ENCODE measurements at places on chromosomes 4 and X. TPM values are rescaled to one million over a fixed set of nuclear protein-coding genes. Genes with fewer than 3 reads are reported as not detected.

DCAF4L1 gene
- 0.57 TPM for polyA plus RNA-seq

SLC35A2 gene
- 38.8 TPM for polyA plus RNA-seq

DNA sequence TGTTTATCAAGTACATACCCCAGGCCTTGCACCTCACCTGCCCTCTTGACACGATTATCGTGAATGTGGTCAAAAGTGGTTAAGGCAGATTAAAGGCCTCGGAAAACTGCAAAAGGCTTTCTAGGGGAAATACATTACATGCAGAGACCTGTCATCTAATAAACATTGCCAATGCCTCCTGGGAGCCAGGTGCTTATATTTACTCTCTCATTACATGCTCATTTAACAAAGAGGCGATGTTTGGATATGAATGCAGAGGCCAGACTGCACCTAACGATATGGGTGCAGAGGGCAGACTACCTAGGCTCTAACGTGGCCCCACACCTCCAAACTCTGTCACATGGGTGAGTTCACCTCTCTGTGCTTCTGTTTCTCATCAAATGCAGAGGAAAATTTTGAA, 14.5 kb downstream of the CRMP1 start:
- no peak for DNase-seq

- DNase-seq, result no peak
These were observed 453 bp upstream of the PBDC1 start for GRCh38 chrX:76172325-76172893.

DNA sequence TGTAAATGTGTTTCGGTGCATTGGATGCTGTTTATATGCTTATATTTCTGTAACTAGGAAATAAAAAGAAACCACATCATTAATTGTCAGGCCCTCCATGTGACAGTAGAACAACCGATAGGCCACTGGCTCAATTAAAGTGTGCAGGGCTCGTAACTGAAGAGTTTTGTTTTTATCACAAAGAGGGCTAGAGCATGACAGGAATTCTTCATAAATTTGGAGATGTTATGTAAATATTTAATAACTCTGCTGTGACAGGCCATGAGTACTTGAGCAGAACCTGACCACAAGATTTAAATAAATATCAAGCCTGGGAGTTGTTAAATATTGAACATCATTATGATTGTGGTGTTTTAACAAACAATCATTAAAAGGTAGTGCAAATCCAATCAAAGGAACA, 55.9 kb downstream of the MID1 start:
- DNase-seq, result no peak

DNA sequence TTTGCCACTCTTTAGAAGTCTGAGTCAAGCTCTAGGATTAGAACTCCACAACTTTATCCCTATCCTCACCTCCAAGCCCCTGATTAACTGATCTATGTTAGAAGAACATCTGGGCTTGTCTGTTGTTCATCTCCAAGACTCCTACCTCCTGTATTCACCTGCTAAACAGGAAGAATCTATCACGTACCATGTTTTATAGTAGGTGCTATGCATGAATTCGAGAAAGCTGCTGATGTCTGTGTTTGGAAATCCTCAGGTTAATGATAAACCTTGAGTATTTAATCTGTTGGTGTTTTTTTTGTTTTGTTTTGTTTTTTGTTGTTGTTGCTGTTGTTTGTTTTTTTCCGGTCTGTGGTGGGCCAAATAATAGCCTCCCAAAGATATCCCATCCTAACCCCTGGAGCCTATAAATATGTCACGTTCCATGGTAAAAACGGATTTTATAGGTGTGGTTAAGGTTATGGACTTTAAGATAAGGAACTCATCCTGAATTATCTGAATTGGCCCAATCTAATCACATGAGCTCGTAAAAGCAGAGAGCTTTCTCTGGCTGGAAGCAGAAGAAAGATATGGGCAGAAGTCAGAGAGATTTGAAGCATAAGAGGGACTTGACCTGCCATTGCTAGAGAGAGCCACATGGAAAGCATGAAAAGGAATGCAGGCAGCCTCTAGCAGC, 101.2 kb upstream of the DUSP21 start:
- DNase-seq, result no peak

- DNase-seq, result no peak
These were observed 9.9 kb downstream of the ASMTL start for GRCh38 chrX:1442724-1443367.

DNA sequence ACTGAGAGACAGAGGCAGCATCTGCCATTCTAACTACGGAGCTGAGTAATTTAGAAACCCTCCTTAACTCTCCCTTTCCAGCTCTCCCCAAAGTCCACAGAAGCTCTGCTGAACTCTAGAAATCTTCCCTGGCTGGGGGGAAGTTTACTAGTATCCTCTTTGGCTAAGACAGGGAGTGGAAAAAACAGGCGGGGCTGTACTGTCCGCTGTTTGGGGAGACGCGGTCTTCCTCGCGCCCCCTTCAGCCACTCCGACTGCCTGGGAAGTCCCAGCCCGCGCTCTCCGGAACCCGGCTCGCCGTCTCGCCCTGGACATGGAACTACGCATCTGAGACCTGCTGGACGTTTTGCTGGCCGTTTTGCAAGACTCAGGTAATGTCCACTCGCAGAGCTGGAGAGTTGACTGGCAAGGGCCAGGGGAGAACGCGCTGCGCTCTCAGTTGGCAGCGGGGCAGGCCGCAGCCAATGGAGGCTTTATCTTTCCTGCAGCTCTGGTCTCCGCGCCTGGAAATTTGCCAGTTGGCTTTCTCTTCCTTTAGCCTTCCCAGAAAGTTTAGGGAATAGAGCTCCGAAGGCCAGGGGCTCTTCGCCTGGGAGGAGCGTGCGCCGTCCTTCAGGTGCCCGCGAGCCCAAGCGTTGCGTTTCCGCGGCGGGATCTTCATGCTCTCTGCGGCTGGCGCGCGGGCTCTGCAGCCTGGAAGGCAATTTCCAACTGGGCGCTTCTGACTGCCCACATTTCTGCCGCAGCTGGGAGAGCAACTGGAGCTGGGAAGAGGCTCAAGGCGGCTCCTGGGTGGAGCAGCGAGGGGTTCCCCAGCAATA, 892 bp downstream of the IL1RAPL2 start:
- DNase-seq, result peak; percentile 8

CTAG2 gene
- not detected for polyA plus RNA-seq

- no peak for DNase-seq
These were observed 241.4 kb upstream of the PGRMC2 start for GRCh38 chr4:128528793-128529553.

CYSLTR1 gene
- 2.4 TPM for polyA plus RNA-seq

SFRP2 gene
- 14.2 TPM for polyA plus RNA-seq

COPS4 gene
- polyA plus RNA-seq, result 75.2 TPM

TMSB15A gene
- polyA plus RNA-seq, result 70.0 TPM

DNA sequence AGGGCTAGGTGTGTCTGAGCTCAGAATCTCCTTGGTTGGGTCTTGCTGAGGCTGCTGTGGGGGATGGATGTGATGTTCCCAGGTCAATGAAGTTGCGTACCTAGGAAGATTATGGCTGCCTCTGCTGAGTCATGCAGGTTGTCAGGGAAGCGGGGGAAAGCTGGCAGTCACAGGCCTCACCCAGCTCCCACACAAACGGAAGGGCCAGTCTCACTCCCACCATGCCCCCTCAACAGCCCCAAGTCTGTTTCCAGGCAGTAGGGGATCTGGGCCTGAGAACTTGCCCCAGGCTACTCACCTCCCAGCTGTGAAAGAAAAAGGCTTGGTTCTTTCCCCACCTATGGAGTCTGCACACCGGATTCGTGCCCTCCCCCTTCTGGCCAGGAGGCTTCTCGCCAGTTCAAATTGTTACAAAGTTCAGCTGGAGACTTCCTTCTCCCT, 72.9 kb downstream of the WDR44 start:
- no peak for DNase-seq

GRCh38 chrX:17377091-17377717, 2.2 kb downstream of the NHS start:
- no peak for DNase-seq

- peak; percentile 48 for DNase-seq
These were observed 2340.7 kb downstream of the PCDH7 start for GRCh38 chr4:33060674-33061542.

DNA sequence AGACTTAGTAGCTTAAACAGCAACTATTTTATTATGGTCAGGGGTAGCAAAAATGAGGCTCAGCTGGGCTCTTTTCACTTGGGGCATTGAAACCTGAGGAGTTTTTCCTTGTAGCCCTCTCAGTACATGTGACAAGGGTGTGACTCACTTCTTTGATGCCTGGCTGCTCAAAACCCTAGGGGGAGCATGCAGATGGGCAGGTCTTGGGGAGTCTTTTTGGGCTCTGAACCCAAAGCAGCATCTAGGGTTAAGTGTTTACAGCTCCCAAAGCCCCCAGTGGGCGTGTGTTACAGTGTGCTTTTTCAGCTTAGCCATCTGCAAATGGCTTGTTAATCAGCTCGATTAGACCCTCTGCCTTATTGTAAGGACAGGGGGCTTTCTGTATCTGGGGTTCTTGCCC, 1752.7 kb downstream of the PCDH7 start:
- no peak for DNase-seq

DNA sequence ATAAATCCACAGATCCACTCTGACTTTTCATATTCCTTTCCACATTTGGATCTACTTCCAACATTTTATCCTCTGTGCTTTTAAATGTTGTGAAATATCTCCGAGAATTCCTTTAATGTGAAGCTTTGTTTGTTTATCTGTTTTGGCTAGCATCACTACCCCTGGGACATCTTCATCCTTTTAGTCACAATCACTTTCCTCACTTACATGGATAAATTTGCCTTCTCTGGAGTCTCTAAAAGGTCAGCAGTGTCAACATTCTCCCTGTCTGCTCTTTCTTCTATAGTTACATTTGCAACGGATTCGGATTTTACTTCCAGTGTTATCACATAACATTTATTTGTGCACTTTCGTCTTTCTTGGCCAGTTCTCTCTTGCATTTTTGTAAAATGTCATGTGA, 34.2 kb upstream of the LRAT start:
- DNase-seq, result no peak

SPARCL1 gene
- 4.4 TPM for polyA plus RNA-seq

GRCh38 chrX:132025041-132025440, 1.9 kb downstream of the STK26 start:
- DNase-seq, result no peak

RHOH gene
- polyA plus RNA-seq, result 0.61 TPM

DNA sequence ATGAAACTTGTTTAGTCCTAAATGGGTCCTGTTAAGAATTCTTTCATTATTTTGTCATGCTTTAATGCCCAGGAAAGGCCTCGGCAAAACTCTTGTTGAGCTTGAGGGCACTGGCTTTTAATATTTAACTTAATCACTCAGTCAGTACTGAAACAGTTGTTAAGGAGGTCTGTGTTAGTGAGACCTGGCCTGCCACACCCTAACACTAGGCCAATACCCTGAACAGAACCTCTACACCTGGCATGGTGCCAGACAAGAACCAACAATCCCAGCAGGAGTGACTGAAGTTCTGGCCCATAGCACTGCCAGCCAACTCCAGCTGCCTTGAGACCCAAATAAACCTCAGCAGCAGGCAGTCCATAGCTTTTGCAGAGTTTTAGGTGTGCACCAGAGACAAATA, 85.7 kb upstream of the ITM2A start:
- DNase-seq, result peak; percentile 9

F8A3 gene
- polyA plus RNA-seq, result 9.6 TPM

DNA sequence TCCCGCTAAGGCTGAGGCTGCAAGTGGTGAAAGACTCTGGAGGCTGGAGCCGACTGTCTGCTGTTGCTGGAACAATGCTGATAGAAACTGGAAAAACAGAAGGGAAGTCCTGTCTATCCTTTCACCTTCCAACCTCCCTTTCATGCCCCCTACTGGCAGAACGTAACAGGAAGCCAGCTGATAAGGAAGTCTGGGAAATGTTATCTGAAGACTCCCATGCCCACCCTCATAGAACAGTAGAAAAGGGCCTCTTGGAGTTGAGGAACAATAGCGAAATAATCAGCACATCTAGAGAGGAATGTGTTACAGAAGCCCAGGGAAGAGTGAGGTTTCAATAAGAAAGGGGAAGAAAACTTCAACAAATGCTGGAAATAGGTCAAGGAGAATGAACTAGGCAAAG, 117.1 kb upstream of the DKK2 start:
- no peak for DNase-seq

MAGEC2 gene
- polyA plus RNA-seq, result not detected
